A673 (cell line): ENCODE measurements at places on chromosomes 2 and 18.

DNA sequence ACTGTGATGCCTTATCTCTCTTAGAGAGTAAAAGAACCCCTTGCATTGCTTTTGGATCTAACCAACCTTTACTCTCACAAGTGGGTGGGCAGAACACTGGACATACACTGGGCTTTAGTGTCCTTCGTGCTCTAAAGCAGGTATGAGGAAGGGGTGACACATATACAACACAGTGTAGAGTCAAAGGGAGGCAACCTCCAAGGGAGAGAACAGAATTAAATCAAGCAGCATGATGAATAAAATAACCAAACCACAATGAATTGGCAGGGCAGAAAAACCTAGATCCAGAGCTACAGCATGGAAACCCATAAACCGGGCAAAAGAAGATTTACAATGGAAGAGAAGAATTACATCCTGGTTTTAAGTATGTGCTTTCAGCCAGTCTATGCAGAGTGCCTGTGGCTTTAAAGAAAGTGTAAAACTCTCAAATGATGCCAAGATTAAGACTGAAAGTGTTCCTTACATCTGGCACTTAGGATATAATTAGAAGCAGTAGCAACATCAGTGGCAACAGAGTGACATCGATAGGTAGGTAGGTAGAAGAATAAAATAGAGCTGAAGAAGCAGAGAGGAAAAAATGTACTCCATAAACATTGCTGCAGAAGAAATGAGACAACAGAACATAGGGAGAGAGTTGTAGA, 191.7 kb upstream of the ZC3H15 start:
- DNase-seq = no peak

DNA sequence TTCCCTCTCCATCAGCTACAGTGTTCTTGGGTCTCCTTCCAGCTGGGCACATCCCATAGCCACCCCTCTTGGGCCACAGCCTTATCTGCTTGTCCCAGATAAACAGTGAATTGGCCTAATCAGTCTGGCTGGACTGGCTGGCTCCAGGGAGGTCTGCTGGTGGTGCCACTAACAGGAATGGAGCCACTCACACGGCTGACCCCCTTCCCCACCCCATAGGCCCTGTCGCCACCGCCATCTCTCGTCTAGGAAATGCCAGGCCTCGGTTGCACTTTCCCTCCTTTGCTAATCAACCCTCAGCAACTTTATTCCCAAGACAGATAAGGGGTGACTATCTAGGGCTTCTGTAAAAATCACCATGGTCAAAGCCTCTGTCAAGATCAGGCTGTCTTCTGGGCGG, 23.0 kb upstream of the TNP1 start:
- DNase-seq = no peak

- no peak for DNase-seq
These were observed 830.4 kb downstream of the DCDC2C start for GRCh38 chr2:4533806-4534205.

DNA sequence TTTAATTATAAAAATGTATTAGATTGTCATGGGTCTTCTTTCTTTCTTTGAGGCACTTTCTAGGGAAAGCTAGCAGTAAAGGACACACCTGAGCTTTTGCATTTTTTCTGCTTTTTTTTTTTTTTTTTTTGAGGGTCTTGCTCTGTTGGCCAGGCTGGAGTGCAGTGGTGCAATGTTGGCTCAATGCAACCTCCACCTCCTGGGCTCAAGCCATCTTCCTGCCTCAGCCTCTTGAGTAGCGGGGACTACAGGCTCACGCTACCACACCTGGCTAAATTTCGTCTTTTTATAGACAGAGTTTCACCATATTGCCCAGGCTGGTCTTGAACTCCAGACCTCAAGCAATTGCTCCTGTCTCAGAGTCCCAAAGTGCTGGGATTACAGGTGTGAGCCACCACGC, 40.5 kb downstream of the ROCK1 start:
- DNase-seq = no peak

GRCh38 chr2:85604568-85605339, 2.3 kb upstream of the TMEM150A start:
- DNase-seq = no peak

DNA sequence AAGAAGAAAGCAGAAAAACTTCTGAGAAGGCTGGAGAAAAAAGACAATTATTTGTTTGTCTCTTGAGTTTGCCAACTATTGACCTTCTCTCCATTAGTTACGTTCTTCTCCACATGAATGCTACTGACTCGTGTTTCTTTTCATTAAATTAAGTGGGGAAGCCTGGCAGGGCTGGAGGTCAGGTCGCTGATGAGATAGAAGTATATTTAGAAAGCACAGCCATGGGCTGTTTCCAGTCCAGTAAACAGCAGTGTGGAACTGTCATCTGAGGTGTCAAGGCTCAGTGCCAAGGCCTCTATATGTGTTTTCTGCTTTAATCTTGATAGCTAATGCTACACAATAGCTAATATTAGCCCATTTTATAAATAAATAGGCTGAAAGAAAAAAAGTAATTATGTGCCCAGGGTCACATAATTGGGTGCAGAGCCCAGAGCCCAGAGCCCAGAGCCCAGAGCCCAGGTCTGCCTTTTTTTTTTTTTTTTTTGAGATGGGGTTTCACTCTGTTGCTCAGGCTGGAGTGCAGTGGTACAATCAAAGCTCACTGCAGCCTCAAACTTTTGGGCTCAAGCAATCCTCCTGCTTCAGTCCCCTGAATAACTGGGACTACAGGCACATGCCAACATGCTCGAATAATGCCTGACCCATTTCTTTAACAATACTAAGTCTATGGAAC, 6.3 kb downstream of the MSGN1 start:
- DNase-seq = no peak

GRCh38 chr2:20307311-20307710, 43.3 kb downstream of the PUM2 start:
- DNase-seq = no peak

- no peak for DNase-seq
These were observed 61.0 kb upstream of the TGIF1 start for GRCh38 chr18:3388980-3389379.

- DNase-seq = no peak
These were observed 134.2 kb upstream of the HS6ST1 start for GRCh38 chr2:128452536-128453530.

GRCh38 chr18:54183390-54183789, 41.1 kb downstream of the MBD2 start:
- DNase-seq = no peak

DNA sequence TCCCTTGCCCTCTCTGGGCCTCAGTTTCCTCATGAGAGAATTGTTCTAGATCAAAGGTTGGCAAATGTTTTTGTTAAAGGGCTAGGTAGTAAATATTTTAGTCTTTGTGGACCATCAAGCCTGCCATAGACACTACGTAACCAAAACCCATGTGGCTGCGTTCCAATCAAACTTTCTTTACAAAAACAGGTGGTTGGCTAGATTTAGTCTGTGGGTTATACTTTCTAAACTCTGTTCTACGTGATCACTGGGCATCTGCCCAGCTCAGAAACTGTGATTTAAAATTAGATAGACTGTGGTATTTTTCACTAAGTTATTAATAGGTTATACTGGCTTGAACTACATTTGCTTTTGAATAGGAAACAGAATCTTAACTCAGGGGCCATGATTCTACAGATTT, 149.8 kb upstream of the DCC start:
- DNase-seq = no peak

DNA sequence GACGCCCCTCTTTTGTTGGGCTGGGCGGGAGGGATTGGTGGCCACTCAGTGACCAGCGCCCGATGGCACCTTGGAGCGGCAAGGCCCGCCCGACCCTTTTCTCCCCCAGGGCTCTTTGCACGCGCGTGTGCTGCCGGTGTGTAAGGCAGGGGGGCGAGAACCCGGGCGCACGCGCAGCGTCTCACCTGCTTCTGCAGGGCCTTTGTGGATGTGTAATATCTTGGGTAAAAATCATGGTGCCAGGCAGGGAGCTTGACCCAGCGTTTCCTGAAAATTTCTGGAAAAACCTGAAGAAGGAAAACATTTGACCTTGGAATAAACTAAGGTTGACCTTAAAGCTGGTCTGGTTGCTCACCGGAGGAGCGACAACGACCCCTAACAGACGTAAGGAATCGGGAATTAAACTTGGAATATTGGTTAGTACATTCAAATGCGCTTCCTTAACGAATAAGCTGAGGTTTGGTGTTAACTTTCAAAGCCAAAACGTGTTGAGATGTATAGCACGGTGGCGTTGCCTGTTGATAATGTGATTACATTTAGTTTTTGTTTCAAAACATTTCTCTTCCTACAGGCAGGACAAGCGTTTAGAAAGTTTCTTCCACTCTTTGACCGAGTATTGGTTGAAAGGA, 438 bp downstream of the HSPE1 start:
- peak; percentile 10 for DNase-seq

GRCh38 chr2:14925471-14925870, 293.0 kb downstream of the LRATD1 start:
- DNase-seq = no peak

DNA sequence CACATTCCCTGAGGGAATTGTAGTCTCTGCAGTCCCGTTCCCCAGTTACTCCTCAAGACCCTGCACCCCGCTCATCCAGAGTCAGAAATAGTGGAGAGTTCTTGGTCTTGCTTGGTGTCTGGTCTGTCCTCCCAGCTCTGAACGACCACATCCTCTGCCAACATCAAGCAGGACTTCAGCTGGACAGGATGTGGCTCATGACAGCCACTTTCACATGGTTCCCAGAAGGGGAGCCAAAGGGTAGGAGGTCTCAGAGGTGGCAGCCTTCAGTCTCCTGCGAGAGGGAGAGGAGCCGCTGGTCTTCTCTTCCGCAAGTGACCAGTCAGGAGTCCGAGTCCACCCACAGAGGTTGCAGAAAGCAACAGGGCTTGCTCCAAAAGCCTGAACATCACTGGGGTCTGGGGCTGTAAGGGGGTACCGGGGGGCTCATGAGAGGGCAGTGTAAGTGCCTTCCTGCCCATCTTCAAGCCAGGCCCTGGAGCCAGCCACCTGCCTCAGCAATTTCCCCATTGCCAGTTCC, 29.8 kb downstream of the B3GNT7 start:
- no peak for DNase-seq

GRCh38 chr2:197296835-197297234, 13.7 kb downstream of the ANKRD44 start:
- DNase-seq = no peak

- no peak for DNase-seq
These were observed 27.6 kb downstream of the FEZ2 start for GRCh38 chr2:36570416-36570815.

DNA sequence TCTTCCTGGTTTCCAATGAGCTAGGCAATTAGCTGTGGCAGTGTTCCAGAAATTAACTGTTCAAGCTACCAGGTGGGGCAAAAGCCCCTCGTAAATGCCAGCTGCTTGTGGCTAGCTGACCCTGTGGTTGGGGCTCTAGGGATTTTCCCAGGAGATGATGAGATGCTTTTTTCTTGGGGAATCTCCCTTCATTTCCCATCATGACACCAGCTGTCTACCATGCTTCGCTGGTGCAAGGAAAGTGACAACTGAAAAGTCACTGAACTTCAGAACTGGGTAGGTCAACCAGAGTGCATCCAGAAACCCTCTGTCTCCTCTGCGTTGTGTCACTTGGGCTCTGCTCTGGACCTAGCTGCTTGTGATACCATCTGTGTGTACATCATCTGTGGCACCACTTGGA, 386.5 kb upstream of the DCC start:
- no peak for DNase-seq

GRCh38 chr2:42846932-42847595, 54.7 kb upstream of the HAAO start:
- DNase-seq = no peak
